Fibroblast of gingiva (primary cell): ENCODE measurements at places on chromosomes 16 and 17.

- no peak for DNase-seq
Measured at GRCh38 chr16:89343501-89344457, 126.3 kb downstream of the ZNF778 start.

GRCh38 chr16:85585711-85586110 is 27.4 kb upstream of the GSE1 start:
- DNase-seq, result no peak

- DNase-seq, result peak; percentile 34
Measured at GRCh38 chr16:58236231-58236690, 38.4 kb upstream of the CSNK2A2 start.

DNA sequence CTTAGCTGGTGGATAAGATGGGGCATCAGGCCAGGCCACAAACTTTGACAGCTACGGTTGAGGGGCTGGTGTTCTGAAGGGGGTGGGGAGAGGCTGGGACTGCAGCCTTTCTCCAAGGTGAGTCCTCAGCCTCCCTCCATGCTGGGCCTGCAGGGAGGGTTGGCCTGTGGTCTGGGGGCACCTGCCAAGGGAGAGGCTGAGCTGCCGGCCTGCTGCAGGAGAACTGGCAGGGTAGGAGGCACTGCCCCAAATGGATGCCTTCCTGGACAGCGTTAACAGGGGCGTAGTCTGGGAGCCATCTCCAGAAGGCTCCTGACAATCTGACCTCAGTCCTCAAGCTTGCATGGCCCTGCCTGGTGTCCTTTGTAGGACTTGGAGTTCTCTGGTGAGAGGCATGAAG is 5.1 kb downstream of the ELMO3 start:
- DNase-seq, result no peak

- peak; percentile 46 for DNase-seq
Measured at GRCh38 chr17:72244956-72245355, 124.1 kb downstream of the SOX9 start.

DNA sequence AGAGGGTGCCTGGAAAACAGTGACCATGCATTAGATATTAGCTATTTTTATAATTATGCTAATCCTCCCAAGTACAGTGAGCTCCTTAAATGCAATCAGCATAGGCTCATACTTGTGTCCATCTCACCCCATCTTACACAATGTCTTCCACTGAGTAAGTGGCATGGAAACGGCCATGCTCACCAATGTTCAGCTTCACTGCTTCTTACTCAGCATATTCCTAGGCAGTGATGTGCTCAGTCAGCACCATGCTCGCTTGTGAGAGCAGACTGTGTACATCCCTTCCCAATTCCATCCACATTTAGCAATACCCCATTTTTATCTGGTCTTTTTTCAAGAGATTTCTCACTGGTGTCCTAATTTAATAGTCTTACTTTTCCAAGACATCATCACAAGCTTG is 454.8 kb upstream of the SOX9 start:
- DNase-seq, result no peak

DNA sequence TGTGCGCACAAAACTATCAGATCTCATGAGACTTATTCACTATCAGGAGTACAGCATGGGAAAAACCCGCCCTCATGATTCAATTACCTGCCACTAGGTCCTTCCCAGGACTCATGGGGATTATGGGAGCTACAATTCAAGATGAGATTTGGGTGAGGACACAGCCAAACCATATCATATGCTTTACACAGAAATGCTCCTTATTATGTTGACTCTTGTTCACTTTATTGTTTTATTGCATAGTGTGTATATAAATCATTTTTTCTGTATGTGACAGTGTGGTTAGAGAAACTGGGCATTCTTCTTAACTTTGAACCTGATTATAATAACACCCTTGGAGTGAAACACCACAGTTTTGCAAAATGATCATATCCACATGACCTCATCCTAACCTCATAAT is 212.8 kb upstream of the TNRC6C start:
- DNase-seq, result no peak

DNA sequence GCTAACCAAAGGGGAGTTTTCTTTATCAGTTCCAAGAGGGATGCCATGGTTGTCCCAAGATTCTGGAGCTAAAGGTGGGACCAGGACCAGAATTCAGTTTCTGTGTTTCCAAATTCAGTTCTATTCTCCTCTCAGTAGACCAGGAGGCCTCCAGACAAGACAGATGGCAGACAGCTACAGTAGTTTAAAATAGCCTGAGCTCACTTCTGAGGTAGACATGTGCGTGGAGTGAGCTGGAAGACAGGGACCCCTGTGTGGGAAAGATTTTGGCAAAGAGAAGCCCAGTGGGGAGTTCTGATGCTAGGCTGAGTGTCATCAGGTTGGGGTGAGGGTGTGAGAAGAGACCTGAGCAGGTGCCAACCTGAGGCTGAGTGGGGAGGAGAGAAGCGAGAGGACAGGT is 95.4 kb downstream of the PRKCB start:
- no peak for DNase-seq

DNA sequence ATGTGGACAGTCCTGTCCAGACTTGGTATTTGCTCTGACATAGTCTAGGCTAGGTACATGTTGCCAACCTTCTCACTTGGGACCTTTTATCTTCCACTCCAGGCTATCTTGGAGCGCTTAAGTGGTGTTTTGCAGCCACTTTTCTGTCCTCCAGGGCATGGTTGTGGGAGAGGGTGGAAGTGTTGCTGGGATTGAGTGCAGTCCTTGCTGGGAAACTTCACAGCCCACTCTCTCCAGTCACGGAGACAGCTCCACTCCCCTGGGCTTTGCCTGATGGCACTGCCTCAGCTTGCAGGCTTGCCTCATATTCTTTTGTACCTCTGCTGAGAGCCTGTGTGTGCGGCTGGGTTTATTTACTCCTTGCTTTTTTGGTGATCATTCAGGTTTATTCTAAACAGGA is 17.4 kb downstream of the RPA1 start:
- no peak for DNase-seq

- DNase-seq, result no peak
Measured at GRCh38 chr17:73912373-73912746, 268.1 kb upstream of the SDK2 start.

DNA sequence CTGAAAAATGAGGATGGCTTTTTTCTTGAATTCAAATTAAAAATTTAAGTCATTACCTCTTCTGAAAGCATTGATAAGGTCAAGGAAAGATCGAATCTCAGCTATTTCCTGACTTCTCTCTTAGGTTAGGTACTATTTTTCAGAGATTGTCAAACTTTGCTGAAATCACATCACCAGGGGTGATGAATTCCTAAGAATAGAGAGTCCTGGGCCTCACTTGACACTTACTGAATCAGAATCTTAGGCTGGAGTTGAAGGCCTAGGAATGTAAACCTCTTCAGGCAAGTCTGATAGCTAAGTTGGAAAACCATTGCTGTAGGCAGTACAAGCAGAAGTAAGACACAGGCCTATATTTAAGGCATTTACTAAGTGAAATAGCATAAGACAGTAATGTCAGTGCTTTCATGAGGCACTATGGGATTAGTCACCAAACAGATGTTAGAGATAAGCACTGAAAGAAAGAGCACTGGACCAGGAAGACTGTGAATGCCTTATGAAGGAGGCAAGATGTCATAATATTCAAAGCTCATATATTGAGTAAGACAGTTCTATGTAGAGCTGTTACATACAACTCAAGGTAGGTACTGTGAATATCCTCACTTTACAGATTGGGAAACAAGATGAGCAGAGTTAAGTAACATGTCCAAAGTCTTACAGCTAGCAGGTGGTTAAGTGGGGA is 21.5 kb downstream of the DCAF7 start:
- DNase-seq, result peak; percentile 27

DNA sequence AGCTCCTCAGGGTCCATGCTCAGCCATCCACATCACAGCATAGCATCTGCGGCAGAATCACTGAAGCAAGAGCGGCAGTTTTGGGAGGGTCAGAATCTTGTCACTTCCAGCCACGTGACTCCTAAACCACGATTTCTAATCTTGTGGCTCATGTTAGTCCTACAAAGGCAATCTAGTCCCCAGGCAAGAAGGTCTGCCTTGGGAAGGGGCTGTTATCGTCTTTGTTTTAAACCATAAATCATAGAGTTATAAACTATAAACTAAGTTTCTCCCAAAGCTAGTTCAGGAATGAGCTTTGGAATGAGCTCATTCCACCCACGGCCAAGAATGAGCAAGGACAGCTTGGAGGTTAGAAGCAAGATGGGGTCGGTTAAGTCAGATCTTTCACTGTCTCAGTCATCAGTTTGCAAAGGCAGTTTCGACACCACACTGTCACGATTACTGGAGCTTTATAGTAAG is 20.8 kb upstream of the DNAH17 start:
- no peak for DNase-seq

GRCh38 chr16:54655121-54655590 is 275.5 kb upstream of the IRX5 start:
- no peak for DNase-seq

DNA sequence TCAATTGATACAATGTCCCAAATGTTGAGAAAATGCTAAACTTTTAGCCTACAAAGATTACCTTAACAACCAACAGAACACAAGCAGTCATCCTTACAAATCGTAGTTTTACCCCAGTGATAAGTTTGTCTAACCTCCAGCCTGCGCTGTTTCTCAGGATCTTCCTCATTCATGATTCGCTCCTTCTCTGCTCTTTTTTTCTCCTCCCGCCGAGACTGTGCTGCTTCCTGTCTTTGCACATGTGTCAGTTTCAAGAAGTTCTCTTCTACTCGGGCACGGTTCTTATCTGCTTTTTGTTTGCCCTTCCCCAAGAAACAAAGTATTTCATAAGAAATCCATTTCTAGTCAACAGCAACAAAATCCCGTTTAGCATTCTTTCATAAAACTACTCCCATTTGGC is 10.2 kb upstream of the STRADA start:
- DNase-seq, result no peak

- DNase-seq, result no peak
Measured at GRCh38 chr17:39598047-39598481, 9.7 kb downstream of the NEUROD2 start.

DNA sequence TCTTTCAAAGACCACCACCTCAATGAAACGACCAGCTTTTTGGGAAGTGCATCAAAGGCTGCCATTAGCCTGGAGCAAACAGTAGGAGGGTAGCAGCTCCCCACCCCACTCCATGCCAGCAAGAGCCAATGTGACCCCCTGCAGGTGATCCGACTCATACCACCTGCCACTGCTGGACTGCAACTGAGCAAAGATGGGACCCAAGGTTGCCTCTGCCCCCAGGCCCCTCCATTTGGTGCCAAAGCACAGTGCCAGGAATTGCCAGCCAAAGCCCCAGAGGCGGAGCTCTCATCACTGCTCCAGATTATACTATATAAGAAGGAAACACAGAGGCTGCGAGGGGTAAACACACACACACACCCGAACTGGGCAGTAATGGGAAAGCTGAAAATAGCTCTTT is 8.3 kb downstream of the PITPNM3 start:
- no peak for DNase-seq

DNA sequence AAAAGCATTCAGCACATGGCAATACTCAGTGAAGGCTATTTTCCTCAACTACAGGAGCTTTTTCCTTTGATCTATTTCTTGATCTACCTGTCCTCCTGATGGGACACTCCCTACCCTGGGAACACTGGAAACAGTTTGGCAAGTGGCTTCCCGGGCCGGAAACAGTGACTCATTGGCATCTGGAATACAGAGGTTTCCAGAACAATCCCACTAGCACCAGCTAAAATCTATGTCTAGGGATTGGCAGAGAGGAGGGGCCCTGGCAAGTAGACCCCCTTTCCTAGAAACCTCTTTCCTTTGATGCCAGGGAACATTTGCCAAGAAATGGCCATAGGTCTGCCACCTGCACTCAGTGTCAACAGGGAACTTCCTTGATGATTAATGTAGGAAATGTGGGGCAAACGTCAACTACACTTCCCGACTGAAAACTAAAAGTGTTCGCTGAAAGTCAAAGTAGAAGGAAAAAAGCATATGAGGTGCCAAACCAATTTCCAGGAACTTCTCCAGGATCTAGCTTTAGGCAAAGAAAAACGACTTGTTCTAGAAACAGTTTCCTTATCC is 30.4 kb upstream of the FBXW10B start:
- DNase-seq, result peak; percentile 47

GRCh38 chr16:47492428-47493377 is 31.6 kb downstream of the PHKB start:
- peak; percentile 51 for DNase-seq

- DNase-seq, result no peak
Measured at GRCh38 chr16:89828870-89829629, 775 bp downstream of the SPIRE2 start.

DNA sequence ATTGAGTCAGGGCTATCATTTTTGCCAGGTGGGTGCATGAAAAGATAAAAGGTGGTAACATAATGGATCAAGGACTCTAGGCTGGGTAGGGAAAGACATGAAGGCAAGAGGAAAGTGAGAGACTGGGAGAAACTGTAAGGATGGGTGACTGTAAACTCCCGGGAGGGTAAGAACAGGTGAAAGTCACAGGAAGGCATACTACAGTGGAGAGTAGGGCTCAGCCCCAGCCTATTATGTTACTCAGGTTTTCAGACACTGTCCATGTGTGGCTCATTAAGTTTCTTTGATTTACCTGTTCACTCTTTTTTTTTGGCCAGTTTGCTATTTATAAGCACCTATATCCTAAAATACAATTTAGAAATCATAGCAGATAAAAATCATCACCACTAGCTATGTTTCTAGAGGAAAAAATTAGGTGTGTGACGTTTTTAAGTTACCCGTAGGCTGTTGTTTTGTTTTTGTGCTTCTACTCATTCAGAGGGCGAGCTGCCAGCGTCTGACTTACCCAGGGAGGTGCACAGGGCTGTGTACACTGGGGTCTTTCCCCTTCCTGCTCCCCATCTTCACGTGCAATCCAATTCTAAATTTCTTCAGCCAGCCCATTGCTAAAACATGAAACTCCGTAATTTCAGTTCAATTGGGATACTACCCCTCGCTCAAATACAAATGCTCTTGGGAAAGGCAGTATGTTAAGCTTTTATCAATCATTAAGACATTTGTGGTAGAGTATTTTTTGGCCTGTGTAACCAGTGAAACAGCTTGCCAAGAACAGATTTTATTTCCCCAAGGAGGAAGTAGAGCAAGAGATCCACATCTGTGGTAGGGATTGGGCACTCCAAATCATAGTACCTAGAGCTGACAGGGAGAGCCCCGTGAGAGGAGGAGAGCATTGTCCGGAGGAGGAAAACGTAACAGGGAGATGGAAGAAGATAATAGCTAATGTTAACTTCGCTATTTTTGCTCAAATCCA is 21.7 kb upstream of the VWA3A start:
- DNase-seq, result peak; percentile 35

GRCh38 chr17:28950752-28951427 is 428 bp downstream of the PHF12 start:
- DNase-seq, result no peak

DNA sequence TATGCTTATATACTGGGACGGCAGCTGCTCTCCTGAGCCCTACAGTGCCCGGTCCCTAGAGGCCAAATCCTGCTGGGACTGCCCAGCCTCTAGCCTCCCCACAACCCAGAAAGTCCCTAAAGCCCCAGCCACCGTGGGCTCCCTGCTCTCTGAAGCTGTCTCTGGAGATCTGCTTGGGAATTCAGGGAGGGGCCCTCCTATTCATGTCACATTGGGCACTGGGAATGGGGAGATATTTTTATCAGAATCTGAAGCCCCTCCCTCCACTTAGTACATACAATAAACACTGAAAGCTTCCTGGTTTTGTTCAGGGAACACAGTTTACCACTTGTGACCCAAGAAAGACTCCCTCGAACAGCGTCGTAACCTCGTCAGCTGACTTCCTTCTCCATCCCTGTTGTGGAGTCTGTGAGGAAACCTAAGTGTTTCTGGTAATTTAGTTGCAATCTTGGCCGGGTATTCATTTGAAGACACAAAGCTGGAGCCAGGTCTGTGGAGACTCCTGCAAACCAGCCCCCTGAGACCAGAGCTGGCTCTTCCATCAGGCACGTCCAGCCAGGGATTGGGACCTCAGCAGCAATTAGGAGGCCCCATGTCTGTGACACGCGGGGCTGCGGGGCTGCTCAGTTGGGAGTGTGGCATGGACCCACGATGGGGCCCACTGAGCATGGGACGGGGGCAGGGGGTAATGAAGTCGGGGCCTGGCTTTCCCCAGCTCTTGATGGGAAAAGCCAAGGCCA is 38.5 kb downstream of the PGS1 start:
- peak; percentile 40 for DNase-seq
